ENCODE measurements at places on chromosomes 4 and X.

GRCh38 chr4:84491481-84491880 lies 7.6 kb downstream of the NKX6-1 start:
- DNase-seq = no peak

DNA sequence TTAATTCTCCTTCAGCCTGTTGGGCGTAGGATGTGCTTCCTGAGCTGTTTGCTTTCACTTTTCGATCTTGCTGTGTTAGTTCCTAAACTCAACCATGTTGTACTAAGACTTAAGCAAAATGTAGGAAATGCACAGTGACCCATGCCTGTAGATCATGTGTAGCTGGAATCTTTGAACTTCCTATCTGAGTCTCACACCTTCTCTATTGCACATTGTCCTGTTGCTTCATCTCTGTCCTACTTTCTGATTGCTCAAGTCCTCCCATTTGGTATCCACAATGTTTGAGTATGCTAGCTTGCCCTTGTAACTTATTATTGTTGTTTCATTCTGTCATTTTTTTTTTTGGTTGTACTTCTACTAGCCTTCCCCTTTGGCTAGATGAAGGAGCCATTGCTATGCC lies 239.6 kb downstream of the PPP1R2C start:
- no peak for DNase-seq

- no peak for DNase-seq
Measured at GRCh38 chr4:87268411-87268810, 48.0 kb upstream of the KLHL8 start.

DNA sequence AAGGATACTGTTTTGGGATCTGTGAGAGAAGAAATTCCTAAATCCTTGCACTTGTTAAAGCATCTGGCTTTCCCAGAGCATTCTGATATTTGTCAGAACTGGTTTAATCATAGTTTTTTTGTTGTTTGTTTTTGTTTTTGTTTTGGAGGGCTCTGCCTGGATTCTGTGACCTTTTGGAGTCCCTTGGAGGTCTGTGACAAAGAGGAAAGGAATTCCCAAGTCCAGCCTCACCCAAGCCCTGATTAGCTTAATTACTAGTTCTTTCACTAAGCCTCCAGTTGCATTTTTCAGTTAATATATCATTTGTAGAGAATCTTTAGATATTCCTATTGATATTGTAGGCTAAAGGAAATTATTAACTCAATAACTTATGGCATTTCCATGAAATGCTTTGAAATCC lies 711 bp downstream of the ACE2 start:
- DNase-seq = no peak

GRCh38 chr4:116358633-116359222 lies 726.6 kb downstream of the TRAM1L1 start:
- peak; percentile 3 for DNase-seq

DNA sequence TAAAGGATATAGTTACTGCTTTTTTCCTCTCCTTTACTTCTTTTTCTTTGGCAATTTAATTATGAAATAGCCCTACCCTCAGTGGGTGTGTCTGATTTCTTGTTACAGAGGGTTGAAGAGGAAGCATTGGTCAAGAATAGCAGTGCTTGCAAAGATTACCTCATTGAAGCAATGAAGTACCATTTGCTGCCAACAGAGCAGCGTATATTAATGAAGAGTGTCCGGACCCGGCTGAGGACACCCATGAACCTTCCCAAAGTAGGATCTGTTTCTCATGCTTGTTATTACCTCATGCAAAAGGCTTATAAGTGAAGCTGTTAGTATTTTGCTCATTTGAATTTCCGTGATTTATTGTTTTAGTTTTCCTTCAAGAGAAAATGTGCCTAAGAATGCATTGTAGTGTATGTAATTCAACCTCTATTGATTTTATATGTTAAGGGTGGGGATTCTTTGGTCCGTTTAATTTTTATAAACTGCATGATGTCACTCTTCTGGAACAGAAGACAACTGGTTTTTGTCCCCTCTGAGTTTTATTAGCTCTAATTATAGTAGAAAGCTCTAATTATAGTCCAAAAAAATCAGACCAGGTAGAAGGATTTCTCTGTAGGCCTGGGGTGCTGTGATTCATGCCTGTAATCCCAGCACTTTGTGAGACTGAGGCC lies 27.9 kb upstream of the MSMO1 start:
- DNase-seq = no peak

GRCh38 chrX:98409867-98410266 lies 1526.2 kb downstream of the RPA4 start:
- DNase-seq = no peak

DNA sequence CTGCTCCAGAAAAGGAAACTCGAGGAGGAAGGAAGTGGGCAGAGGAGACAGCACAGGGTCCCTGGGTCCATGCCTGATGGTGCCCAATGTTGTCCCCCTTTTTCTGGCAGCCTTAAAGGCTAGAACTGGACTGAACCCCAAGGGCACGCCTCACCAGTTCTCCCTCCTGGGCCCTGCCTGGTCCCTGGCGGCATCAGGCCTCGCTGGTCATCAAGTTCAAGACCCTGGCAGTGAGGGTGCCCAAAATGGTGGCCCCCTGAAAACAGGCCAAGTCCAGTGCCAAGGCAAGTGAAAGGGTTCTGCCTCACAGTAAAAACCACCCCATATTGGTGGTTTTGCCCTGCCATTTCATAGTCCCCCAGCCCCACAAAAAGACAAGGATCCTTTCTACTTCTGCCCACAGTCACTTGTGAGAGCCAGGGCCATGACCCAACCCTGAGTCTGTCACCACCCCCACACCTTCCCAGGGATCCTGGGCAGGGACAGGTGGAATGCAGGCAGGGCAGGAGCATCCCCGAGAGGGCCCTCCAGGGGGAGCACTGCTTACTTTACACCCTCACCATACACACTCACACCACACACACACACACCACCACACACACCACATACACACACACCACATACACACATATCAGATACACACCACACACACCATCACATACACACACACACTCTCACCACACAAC lies 107.6 kb downstream of the DCTD start:
- no peak for DNase-seq
